ENCODE measurements at places on chromosomes 16 and 17.

DNA sequence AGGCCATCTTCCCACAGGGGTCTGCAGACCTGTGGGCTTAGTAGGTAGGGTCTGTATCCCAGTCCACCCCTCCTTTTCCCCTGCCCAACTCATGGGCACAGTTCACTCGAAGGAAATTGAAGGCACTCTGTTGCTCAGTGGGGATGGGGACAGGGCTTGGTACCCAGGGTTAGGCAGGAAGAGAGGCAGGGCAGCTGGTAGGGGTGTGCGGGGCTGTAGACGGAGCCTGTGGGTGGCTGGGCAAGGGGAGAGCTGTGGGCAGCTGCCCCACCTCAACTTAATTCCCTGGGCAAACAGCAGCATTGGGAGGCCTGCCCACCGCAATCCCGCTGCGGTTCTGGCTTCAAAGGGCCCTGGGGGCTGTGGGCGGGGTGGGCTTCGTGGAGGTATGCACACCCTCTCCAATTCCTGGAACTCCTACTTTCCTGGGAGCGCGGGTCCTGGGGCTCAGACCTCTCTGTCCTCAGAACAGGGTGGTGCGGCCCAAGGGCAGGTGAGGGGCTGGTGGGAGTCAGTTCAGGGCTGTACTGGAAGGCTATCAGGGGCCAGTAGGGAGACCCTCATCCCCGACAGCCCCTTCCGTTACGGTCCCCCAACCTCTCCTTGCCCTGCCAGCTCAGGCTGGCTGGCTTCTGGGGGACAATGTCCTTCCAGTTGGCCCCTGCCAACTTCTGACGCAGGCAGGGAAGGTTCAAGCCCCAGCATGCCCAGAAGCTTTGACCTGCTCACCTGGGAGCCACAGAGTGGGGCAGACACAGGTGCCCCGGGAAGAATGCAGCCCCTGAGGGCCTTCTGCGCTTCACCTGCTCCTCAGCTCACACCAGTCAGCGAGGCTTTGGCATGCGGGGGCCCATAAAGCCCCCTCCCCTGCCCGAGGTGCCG, 9.1 kb downstream of the FOXJ1 start:
- DNase-seq: peak; percentile 61

GRCh38 chr17:78935419-78936323, 10.5 kb upstream of the TIMP2 start:
- DNase-seq: peak; percentile 99

- no peak for DNase-seq
Measured at GRCh38 chr17:21242026-21242697, 11.0 kb downstream of the NATD1 start.

DNA sequence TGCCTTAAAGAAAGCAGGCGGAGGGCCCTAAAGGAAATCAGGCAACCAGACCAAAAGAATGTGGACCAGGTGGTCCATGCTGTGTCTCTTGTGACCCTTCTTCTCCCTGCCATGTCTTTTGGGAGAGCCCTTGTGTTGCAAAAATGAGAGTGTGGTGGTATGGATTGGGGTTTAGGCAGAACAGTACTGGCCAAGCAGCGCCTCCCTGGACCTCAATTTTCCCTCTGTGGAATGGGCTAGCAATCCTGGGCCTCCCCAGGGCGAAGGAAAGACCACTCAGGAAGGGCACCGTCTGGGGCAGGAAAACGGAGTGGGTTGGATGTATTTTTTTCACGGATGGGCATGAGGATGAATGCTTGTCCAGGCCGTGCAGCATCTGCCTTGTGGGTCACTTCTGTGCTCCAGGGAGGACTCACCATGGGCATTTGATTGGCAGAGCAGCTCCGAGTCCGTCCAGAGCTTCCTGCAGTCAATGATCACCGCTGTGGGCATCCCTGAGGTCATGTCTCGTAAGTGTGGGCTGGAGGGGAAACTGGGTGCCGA, 7.6 kb upstream of the NLRC5 start:
- no peak for DNase-seq

DNA sequence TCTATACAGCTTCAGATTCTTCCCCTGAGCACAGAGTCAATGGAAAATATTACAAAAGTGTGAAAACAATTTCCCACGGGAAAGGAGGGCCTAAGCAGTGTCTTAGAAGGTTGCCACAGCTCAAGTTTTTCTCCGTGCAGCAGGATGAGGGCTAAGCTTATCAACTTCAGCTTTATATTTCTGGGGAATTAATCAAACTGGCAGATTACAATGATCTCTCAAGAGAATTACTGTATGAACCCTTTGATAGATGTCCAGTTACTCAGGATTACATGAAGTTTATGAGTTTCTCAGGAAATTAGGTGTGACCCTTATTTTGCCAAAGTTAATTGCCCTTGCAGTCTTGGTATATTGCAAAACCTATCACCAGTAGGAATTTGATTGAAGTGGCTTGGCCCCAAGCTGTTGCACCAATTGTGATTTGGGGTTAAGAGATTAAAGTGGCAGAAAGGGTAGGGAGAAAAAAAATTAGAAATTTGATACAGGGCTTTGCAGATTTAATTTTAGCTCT, 298.4 kb downstream of the MAP2K6 start:
- DNase-seq: no peak

GRCh38 chr17:28982131-28982793, 23.6 kb downstream of the SEZ6 start:
- DNase-seq: no peak

- DNase-seq: no peak
Measured at GRCh38 chr16:17437127-17437720, 33.5 kb downstream of the XYLT1 start.

DNA sequence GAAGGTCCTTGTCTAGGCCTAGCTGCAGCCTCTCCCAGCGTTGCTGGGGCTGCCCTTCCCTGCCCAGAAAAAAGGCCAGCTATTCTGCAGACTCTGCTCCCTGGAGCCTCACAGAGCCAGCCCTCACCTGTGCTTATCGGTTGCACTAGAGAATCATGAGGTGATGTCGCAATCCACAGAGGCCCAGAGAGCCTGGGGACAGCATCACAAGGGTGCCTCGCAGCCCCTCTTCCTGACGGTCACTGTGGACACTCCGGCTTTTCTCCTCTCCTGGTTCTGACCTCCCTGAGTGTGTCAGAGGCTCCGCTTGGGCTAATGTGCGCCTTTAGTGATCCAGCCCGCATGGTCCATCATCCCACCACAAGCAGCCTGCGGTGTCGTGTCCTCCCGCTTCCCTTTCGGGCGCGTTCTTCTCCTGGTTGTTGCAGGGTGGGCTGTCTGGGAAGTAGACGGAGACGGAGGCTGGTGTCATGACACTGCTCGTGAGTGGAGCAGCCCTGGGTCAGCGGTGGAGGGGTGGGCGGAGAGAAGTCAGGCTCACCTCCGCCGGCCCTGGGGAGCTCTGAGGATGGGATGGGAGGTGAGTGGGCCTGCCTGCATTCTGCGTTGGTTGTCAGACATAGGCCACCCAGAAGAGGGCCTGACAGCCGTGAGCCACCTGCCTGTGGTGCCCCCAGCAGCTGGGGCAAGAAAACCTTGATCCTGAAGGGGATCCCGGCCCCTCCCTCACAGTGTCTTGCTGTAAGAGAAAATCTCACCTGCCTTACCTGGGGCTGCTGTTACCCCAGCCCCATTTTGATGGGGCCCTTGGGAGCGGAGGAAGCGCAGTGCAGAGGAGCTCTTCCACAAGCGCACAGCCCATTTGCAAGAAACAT, 165.9 kb upstream of the CHMP6 start:
- no peak for DNase-seq

All from SJCRH30 (cell line).